ENCODE measurements at places on chromosomes 5 and 9. TPM values are rescaled to one million over a fixed set of nuclear protein-coding genes. Genes with fewer than 3 reads are reported as not detected.

DNA sequence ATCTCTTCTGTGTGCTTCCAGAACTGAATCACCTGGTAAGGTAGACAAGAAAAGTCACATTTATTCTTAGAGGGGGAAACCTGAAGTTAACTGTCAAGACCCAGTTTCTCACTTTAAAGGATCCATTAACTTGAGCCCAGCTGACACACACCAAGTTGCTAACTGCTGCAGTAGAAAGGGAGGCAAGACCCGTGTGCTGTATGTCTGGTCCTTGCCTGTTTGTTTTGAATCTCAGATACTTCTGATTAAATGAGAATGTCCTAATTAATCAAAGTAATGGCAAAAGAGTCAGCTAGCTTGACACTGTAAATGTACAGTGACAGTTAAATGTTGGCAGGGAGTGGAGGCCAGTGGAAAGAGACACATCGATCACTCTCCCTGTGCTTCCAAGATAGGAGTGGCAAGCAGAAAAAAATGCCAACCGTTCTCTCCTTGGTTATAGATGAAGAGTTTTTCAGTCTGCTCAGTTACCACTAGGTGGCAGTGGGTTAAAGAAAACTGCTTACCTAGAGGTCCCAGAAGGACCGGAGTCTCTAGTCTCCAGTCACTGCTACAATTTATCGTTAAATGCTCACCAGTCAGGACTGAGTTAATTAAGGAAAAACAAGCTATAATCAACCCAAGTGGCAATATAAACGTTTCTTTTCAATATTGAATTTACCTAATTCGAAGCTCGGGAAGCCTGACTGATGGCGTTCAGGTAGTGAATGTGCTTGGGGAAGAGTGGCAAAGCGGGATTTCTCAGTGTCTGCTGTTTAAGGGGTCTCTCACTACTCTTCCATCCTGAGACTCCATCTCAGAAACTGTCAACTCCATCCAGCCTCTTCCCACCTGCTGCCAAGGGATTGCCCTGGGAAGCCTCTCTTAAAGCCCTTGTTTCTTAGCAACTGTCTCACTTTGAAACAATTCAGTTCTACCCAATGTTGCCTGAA is 18.4 kb downstream of the LSM11 start:
- DNase-seq: peak; percentile 67

The OTP gene
- not detected for total RNA-seq

GRCh38 chr5:23717486-23717885 is 210.1 kb downstream of the PRDM9 start:
- no peak for DNase-seq

The PLPP7 gene
- 11.1 TPM for total RNA-seq

The IRX2 gene
- total RNA-seq: not detected

The OSMR gene
- total RNA-seq: 71.4 TPM

GRCh38 chr5:78060421-78060820 is 234.1 kb downstream of the AP3B1 start:
- no peak for DNase-seq

- no peak for DNase-seq
These were observed 24.1 kb downstream of the SLC1A3 start for GRCh38 chr5:36630201-36631145.

DNA sequence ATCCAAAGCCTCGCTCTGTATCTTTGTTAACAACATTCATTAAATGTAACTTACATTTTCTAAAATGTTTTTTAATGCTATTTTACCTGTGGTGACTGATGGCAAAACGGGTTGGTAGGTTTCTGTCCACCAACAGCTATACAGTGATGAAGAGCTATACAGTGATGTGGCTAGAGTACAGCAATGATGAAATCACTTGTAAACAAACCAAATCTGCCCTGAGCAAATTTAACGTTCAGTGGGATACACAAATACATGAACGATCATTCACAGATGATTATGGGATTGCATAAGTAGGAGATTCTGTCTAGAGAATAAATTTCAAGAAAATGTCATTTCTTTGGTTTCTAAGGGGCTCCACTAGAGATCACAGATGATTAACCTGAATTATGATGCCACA is 132.7 kb downstream of the MPDZ start:
- no peak for DNase-seq

The PPP3R2 gene
- total RNA-seq: not detected

The HSPB3 gene
- total RNA-seq: not detected

DNA sequence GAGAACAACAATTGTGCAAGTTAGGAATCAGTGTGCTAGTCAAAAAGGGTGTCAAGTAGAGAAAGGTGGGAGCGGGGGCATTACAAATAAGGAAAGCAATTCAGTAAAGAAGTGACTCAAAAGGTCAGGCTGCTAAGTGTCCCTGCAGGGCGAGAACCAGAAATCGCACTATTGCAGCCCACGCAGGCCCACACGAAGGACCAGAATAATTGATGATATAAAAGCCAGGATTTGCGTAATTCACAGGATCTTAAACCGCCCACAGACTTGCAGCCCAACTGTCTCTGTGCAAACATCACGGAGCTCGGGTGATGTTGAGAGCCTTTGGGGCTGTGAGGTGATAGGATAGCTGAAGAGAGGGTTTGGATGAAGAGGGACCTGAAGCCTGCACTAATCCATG is 349.0 kb downstream of the BRINP1 start:
- no peak for DNase-seq

The ZNF608 gene
- total RNA-seq: 41.0 TPM

DNA sequence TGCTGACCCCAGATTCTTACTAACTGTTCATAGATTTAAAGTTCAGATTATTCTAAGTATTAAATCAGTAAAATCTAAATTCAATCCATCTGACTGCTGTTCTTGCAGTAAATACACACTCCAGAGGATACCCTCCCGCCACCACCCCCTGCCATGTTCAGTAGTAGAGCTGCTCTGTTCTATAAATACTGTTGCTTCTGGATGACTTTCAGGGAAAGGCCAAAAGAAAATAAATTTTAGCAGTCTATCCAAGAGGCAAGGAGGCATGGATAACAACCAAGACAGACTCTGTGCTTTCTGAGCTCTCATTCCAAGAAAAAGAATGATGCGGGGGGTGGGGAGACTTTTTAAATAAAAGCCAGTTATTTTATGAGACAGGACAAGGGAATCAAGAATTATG is 115.1 kb downstream of the ADAMTS6 start:
- no peak for DNase-seq

The NMUR2 gene
- not detected for total RNA-seq

DNA sequence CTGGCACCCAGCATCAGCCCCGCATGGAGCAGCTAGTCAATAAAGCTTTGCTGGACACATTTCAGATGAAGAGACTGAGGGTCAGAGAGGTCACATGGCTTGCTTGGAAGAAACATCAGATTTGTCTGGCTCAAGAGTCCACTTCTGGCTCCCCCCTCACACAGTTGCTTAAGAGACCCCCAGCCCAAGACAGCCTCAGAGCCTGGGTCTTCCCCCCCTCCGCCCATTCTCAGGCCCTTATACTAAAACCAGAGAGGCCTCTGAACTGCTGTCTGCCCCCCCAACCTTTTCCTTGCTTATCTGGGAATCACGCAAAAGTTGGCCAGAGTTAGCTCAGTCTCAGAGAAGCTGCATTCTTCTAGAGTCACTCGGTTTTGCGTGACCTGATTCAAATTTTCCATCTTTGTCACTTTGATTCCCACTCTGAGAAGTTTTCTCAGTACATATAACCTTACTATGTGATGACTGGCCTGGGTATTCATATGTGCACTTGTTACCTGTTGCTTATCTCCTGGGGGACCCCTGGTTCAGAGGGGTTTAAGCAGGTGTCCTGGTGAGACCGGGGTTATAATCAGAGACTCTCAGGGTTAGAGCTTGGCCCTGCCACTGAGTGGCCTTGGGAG is 145.4 kb upstream of the IER5L start:
- DNase-seq: peak; percentile 74

The GDF9 gene
- total RNA-seq: 0.47 TPM

DNA sequence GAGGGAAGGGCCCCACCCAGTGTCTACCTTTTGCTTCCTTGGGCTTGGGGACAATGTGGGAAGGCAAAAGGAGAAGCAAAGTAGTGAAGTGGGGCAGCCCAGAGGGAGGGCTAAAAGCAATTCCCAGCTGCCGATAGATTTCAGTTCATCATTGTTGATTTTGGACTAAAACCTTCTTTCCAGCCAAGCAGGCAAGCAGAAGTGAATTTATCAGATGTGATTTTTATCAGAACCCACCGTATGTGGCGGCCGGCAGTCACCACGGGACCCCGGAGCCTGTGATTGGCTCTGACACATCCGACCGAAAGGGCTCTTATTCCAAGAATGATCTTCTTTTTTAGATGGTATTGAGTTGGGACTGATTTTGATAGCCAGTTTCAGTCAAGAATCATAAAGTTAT is 559.9 kb downstream of the PSAT1 start:
- no peak for DNase-seq

GRCh38 chr9:26677965-26678706 is 214.5 kb downstream of the CAAP1 start:
- DNase-seq: no peak

The PCDHB14 gene
- total RNA-seq: 3.1 TPM

GRCh38 chr9:131266266-131267229 is 9.8 kb downstream of the FAM78A start:
- no peak for DNase-seq

GRCh38 chr9:1538301-1538700 is 476.8 kb upstream of the SMARCA2 start:
- no peak for DNase-seq

GRCh38 chr5:10689391-10690081 is 71.5 kb downstream of the DAP start:
- DNase-seq: no peak

- no peak for DNase-seq
These were observed 398.3 kb downstream of the ANXA1 start for GRCh38 chr9:73549991-73550390.

DNA sequence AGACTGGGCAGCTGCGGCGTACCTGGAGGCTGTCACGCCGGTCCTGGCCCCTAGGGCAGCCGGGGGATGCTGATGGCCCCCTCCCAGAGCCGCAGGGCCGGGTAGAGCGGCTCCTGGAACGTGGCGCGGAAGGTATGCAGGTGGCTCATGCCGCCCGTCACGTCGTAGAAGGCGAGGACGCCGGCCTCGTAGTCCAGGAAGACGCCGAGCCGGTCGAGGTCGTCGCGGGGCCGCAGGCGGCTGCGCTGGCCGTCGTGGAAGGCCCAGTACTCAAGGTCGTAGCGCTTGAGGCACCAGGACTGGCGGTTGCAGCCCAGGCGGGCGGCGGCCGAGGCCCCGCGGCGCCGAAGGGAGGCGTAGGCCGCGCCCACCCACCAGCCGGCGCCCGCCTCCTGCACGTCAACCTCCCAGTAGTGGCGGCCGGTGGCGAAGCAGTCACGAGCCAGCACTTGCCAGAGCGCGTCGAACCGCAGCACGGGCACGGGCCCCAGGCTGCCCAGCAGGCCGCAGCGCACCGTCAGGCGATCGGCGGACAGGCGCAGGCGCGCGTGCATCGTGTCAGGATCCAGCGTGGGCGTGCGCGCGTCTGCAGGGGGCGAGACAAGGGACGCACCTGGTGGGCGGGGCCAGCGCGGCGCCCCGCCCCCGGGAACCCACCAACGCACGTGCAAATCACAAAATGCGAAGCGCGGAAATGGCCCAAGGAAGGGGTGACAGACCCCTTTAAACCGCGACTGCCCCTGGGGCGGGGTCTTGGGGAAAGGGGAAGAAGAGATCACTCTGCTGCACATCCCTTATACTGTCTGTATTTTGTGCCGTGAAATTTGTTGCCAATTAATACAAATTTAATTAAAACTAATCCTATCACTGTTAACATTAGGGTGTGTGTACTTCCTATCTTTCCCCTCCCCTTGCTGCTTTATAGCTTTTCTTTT is 31.2 kb downstream of the NANS start:
- DNase-seq: no peak

The FBXO10 gene
- total RNA-seq: 12.4 TPM

GRCh38 chr5:131756942-131757341 is 39.9 kb downstream of the FNIP1 start:
- no peak for DNase-seq

The BARHL1 gene
- total RNA-seq: not detected

GRCh38 chr5:34618371-34619065 is 37.6 kb upstream of the RAI14 start:
- no peak for DNase-seq

The ARL14EPL gene
- total RNA-seq: not detected

GRCh38 chr5:89513299-89514044 is 630.5 kb upstream of the MEF2C start:
- no peak for DNase-seq

DNA sequence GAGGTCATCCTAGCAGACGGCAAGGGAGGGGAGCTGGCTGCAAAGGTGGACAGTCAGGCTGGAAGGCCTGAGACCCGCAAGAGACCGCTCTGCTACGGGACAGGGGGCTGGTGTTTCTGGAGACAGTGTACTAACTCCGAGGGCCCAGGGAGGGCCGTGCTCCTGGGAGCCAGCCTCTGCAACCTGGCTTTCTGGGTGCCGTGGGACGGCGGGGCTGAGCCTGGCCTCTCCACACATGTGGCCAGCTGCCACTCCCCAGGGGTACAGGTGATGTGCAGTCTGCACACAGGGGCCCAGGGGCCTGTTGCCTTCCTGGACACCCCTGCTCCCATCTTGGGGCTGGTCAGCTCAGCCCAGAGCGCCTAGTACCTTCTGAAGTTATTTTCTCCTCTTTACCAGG is 92.2 kb downstream of the MRPL36 start:
- no peak for DNase-seq

The SPATA31E1 gene
- total RNA-seq: not detected

The ROPN1L gene
- 0.39 TPM for total RNA-seq

The ADAMTS16 gene
- not detected for total RNA-seq

- no peak for DNase-seq
These were observed 12.2 kb upstream of the CLPTM1L start for GRCh38 chr5:1356873-1357787.

DNA sequence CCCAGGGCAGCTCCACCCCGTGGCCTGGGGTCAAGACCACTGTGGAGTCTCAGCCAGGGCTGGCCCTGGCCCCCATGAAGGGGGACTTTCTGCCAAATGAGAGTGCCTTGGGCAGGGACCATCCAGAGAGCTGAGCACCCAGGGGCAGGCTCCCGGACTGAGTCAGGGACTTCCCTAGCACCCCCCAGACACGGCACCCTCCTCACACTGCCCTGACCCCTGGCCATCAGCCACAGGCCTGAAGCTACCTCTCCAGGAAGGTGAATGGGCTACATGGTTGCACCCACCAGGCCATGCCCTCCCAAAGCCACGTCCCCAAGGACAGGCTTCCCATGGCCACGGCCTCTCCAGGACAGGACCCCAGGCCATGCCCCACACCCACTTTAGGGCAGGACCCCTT is 9.5 kb downstream of the CCDC187 start:
- no peak for DNase-seq

The CFAP77 gene
- not detected for total RNA-seq

DNA sequence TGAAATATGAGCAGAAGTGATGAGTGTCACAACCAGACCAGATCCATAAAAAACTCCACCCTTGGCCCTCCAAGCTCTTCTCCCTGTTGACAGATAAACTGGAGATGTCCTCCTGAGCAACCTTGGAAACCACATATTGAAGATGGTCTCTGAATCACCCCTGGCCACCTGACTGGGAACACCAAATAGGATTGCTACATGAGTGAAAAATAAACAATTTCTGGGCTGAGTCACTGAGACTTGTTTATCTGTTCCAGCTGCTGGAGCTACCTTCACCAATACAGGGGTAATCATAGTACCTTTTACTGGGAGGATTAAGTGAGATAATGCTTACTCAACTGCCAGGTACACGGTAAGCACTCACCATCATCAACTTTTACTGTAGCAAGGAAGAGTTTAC is 53.3 kb downstream of the PCA3 start:
- DNase-seq: peak; percentile 25

The CFAP90 gene
- 0.36 TPM for total RNA-seq

The ENG gene
- total RNA-seq: 96.4 TPM
